AG09319 (cell line): ENCODE measurements at places on chromosomes 5 and 9.

DNA sequence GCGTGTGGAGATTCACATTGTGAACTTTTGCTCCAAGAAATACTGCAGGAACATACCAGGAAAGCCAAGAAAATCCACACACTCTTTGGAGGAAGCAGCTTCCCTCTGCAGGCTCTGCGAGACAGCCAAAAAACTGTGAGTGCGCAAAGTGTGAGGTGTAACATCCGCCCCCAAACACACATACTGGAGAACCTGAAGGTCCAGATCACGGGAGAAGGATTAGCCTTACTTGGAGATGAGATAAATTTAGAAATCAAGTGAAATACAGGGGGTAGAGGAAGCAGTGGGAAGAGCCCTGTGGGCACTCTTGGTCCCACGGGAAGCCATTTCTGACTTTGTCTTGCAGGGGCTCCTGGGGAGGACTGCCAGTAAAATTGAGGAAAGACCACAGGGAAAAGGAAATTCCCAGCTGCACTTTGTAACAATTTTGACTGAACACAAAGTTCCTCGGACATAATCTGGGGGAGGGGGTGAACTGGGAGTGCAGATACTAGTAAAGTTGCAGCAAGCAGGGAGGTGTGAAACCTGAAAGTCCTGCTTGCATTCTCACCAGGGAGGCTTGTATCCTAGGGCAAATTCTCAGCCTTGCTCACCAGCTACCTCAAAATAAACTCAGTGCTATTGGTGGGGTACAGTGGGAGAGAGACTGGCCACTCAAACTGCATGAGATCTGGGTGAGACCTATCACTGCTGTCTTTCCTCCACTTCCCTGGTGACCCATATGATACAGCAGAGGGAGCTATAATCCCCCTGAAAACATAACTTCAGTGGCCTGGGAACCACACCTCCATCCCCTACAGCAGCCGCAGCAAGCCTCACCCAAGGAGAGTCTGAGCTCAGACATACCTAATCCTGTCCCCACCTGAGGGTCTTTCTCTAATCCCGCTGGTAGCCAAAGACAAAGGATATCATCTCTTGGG lies 109.1 kb downstream of the ALDH1A1 start:
- DNase-seq: no peak

DNA sequence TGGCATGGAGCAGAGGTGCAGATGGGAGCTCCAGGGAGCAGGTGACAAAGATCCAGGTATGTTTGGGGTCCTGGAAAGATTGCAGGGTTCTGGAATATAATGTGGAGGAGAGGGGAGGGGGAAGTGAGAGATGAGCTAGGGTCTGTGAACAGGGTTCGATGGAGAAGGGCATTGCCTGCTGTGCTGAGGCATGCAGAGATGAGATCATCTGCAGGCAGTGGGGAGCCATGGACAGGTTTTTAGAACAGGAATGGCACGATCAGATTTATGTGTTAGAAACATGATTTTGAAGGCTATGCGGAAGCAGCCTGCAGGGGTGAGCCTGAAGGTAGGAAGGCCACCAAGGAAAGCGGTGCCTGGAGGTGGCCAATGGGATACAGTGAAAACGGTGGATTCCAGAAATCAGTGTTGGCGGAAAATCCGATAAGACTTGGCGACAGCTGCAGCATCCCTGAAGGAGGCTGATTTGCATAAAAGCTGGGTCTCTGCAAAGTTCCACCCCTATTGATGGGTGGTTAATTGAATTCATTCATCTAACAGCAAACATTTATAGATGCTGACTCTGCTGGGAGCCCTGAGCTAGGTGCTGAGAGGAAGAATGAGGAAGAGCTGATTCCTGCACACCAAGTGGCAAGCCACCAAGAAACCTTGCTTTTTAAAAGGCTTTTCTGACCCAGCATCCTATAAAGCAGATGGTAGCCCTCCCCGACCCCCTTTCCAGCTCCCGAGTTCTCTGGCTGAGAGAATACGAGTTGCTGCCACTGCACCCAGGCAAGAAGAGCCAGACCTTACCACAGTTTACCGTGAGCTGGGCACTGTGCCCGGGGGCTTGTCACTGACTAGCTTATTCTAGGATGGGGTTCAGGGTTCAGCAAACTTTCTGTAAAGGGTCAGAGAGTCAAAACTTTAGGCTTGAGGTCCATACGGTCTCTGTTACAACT lies 139.2 kb upstream of the SMIM23 start:
- DNase-seq: no peak

- no peak for DNase-seq
Measured at GRCh38 chr5:30781643-30782042, 411.8 kb upstream of the CDH6 start.

DNA sequence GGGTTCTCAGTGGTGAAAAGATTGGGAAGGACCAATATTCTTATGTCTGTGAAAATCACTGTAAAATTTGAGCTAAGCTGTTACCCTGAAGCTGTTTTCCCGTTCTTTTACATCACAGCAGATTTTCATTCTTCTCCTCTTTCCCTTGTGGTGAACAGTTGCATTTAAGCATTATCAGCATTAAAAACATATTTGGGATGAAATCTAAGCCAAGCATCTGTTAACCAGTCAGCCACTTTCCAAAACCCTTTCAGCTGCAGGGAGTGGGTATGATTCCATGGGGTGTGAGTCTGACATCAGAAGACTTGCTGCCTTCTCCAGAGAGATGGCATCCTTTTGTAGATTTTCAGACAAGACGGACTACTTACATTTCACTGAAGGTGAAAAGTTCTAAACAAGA lies 97.2 kb downstream of the TRIO start:
- DNase-seq: peak; percentile 61

DNA sequence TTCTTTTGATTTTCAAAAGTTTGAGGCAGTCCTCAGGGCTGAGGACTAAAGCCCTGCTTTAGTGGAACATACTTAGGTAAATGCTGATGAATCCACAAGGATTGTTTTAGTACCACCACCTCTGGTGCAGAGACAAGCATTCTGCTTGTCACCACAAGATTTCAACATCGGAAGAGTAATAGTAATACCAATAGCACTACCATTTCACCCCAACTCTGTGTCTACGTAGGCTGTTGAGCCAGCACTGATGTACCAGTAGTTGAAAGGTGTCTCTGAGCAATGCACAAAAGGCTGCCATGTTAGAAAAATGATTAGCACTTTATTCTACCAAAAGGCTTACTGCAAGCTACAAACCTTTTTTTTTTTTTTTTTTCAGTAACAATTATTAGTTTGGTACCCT lies 213.2 kb upstream of the SLC24A2 start:
- DNase-seq: no peak

GRCh38 chr5:484556-484955 lies 39.7 kb downstream of the SLC9A3 start:
- no peak for DNase-seq

GRCh38 chr5:172533058-172533398 lies 78.7 kb upstream of the SH3PXD2B start:
- no peak for DNase-seq

DNA sequence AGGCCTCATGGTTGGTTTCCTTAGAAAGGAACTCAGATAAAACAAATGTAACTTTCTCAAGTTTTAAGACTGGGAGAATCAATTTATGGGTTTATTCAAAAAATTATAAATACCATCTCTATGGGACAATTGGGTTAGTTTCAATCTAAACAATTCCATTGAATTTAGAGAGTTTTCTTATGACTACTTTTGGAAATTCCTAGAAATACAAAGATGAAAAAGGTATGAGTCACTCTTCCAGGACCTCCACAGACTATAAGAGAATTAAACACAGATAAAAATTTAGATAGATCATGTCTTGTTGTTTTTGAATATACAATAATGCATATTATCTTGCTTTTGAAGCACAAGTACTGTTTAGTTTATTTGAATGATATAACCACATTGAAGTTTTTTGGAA lies 188.7 kb downstream of the CHSY3 start:
- DNase-seq: no peak

- DNase-seq: no peak
Measured at GRCh38 chr5:134226441-134227192, 744 bp upstream of the PPP2CA start.

- no peak for DNase-seq
Measured at GRCh38 chr5:136033848-136034247, 5.1 kb downstream of the TGFBI start.

- no peak for DNase-seq
Measured at GRCh38 chr5:180787711-180788431, 14.7 kb downstream of the MGAT1 start.

GRCh38 chr9:99632349-99633038 lies 189.2 kb upstream of the NR4A3 start:
- no peak for DNase-seq

GRCh38 chr5:147869112-147869511 lies 9.4 kb upstream of the SCGB3A2 start:
- DNase-seq: no peak

DNA sequence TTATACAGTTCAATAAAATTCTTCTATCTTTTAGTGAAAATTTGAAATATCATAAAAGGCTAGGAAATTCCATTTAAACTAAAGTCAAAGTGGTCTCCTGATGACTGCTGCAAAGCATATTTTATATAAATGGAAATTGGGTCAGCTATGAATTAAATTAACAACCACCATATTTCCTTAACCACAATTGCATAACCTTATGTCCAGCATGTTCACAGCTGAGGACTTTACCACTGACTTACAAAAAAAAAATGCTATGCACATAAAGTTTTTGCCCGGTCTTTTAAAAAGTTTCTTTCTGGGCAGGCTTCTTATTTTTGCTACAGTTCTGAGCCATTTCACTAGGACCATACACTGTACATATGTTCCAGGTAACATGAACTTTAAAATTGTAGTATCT lies 208.6 kb upstream of the RGMB start:
- DNase-seq: no peak

DNA sequence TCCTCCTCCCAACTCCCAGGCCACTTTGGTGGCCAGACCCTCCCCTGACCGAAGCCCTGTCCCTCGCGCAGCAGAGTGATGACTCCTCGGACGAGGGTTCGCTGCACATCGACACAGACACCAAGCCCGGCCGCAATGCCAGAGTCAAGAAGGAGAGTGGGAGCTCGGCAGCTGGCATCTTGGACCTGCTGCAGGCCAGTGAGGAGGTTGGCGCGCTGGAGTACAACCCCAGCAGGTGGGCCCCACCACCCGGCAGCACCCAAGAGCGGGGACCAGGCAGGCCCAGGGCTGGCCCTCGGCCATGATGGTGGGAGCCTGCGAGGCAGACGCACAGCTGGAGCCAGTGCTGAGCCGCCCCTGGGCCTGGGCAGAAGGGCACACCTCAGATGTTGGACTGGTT lies 90.6 kb downstream of the PHF2 start:
- no peak for DNase-seq

DNA sequence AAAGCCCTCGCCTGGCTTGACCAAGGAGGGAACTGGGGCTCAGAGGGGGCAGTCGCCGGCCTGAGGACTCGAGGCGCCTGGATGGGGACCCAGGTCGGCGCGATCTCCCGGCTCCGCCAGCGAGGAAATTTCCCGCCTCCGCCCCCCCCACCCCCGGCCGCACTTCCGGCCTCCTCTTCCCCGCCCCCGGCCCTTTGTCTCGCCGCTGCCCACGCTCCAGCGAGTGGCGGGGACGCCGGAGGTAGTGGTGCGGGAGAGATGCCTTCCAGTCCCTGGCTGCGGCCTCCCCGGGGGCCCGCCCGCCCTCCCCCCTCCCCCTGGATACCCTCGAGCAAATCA lies 448 bp upstream of the GPRIN1 start:
- no peak for DNase-seq

GRCh38 chr5:99621772-99622681 lies 693.2 kb upstream of the CHD1 start:
- no peak for DNase-seq

GRCh38 chr9:110290001-110290400 lies 33.7 kb upstream of the TXN start:
- DNase-seq: no peak

GRCh38 chr5:93224624-93225023 lies 356.4 kb downstream of the NR2F1-AS1 start:
- DNase-seq: no peak

DNA sequence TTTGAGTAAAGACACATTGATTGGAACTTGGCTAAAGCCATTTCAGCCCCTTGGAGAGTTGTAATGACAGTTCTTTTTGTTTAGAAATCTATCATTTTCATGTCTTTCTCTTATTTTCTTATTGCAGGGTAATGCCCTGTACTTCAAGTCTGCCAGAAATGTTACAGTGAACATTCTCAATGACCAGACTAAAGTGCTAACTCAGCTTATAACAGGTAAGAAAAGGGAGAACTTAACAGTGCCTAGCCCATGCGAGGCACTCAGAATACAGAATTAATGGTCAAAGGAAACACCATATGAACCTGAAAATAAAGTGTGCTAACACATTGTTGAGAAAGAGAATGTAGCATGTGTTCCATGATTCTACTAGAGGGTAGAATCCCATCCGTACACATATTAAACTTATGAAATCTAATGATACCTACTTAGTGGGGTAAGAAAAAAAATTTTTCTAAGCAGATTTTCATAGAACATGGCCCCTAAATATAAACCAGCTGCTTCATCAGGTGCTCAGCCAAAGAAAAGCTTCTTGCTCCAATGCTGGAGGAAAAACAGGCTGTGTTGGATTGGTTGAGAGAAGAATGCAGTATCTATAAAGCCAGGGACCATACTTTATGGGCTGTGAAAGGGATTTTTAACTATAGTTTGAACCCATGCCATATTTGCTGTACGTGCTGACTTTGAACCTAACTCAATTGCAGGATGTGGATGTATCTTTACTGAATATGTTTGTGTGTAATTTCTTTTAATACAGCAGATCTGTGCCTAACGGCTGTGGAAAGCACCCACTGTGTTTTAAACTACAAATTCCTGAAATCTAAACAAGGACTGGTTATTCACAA lies 260.8 kb upstream of the PPP1R2B start:
- no peak for DNase-seq

DNA sequence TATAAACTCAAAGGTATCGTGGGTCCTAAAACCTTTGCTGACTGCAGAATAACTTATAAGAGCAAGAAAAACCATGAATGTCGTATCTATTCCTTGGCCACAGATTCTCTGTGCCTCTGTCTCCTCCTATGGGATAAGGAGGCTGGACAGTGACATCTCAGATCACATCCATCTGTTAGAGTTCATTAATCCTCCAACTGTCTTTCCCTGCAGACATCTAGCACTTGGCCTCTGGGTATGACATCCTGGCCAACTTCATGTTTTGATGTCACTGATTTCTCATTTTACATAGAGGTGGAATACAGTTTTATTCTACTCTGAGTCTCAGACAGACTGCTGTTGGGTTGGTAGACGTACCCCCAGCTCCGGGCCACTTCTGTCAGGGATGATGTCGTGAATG lies 86.2 kb downstream of the OTULIN start:
- no peak for DNase-seq

DNA sequence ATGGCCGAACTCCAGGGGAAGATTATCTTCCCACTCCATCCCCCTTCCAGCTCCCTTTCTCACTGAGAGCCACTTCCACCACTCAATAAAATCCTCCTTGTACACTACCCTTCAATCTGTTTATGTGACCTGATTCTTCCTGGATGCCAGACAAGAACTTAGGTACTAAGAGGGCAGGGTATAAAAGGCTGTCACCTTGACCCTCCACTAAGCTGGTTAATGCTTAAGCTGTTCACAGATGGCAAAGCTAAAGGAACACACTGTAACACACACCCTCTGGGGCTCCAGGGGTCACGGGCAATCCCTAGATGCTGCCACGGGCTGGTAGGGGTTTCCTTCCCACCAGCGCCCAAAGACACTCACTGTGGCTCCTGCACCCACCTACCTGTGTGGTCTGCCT lies 58.6 kb upstream of the IL6ST start:
- DNase-seq: no peak

GRCh38 chr9:35533398-35533797 lies 43.5 kb downstream of the RUSC2 start:
- DNase-seq: no peak
